ENCODE measurements at places on chromosomes 12 and 14. TPM values are rescaled to one million over a fixed set of nuclear protein-coding genes. Genes with fewer than 3 reads are reported as not detected.
A peak's percentile ranks its signal among the peaks of the same experiment; 100 is the strongest.

KRT8 gene
- 527 TPM for total RNA-seq

RNASE7 gene
- total RNA-seq: 0.23 TPM

BIN2 gene
- 1.7 TPM for total RNA-seq

RAD9B gene
- total RNA-seq: 0.23 TPM

GSG1 gene
- total RNA-seq: 3.4 TPM

GRCh38 chr12:83016218-83016835 is 329.6 kb downstream of the TMTC2 start:
- DNase-seq: peak; percentile 72

GRCh38 chr12:124668602-124669001 is 101.2 kb upstream of the NCOR2 start:
- no peak for DNase-seq

DNA sequence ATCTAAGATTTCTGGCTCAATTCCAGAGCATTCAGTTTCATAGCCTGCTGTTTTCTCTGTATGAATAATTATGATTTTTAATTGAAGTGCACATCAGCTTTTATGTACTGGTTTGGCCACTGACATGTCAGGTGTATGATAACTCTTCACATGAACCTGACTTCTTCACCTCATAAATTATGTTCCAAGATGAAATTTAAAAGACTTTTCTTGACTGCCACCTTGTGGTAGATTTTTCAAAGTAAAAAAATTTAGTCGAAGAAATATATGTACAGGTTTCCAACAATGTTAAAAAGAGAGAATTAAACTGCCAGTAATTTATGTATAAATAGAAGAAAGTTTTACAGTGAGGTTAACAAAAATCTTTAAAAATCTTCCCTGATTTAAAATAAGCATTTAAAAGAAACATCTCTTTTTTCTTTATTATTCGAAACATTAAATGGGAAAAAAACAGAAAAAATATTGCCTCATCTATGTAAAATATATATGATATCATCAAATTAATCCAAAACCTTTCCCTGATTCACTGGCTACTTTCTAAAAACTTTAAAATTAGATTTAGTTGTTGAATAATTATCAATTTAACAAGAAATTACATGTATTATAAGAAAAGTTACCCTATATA is 124.9 kb upstream of the ATXN7L3B start:
- no peak for DNase-seq

- peak; percentile 78 for DNase-seq
Measured at GRCh38 chr12:132711080-132711843, 620 bp downstream of the PGAM5 start.

DNA sequence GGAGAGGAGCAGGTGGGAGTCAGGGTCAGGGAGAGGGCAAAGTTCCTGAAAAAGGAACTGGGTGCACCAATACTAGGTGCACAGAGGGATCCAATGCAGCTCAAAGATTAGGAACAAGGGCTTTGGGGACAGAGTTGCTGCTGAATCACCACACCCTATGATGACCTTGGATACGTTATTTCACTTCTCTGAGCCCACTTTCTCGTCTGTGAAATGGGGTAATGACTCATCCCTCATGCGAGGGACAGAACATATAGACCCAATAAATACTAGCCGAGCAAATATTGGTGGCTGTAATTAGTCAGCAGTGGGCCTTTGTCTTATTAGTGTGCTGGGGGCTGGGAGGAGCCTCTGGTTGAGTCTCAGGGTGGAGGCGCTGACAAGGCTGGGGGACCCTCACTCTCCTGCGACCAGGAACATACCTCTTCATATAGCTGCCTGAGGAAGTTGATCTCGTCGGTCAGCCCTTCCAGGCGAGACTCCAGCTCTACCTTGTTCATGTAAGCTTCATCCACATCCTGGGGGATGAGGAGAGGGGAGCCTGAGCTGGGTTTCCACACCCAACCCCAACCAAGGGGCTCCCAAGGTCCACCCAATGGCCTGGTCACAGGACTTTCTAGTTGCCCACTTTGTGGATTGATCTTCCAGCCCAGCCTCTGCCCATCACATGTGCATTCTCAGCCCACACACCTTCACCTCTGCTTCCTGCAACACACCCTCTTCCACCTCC is 4.5 kb downstream of the KRT8 start:
- DNase-seq: no peak

DNA sequence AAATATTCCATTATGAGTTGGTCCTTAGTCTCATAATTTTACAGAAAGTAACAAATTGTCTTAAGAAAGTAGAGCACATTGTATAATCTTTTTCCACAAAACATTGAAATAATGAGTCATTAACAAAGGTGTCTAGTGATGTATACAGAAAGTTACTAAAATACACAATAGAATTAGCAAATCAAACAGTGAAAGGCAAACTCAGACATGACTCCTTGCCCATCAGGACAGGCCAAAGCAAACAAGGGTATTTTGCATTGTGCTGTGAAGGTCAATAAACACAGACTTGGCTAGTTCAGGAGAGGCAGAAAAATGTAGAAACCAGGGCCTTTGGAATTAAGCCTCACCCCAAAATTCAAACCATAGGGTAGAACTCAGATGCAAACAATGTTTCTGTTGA is 37.3 kb downstream of the SIX4 start:
- DNase-seq: no peak

DNA sequence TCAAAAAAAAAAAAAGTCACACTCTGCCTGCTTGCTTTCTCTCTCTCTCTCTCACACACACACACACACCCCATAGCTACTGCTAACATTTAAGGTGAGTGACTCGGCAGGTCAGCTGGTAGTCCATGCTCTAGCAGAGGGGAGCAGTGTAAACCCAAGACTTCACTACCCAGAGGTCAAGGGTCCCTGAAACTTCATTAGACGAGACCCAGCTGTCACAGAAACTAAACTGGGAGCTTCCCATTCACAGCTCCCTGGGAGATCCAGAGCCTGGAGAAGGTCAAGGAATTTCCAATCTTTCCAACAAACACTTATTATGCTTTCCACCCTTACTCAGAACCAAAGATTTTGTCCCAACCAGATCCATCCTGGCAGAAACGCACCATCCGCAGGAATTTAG is 33.2 kb downstream of the CKAP4 start:
- no peak for DNase-seq

DNA sequence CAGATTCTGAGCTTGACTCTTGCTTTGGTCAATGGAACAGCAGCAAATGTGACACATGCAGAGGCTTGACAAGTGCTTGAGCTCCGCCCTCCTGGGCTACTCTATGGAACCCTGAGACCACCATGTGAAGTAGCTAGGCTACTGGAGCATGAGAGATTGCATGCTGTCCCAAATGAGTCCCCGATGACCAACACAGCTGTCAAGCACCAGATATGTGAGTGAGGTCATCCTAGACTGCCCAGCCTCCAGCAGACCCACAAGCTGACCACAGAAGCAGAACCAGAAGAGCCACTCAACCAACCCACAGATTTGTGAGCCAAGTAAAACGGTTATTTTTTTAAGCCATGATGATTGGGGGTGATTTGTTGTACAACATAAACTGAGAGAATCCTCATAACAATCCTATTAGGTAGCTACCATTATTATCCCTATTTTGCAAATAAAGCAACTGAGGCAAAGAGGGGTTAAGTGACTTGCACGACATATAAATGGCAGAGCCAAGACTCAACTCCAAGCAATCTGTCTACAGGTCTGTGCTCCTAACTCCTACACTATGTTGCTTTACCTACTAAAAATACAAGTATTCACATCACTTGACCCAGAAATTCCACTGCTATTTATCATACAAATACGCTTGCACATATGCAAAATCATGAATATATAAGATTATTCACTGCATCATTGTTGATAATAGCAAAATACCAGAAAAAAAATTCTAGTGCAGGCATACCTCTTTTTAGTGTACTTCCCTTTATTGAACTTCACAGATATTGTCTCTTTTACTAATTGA is 136.2 kb downstream of the NDUFA12 start:
- no peak for DNase-seq

- no peak for DNase-seq
Measured at GRCh38 chr12:31588976-31589375, 2.0 kb downstream of the DENND5B start.

GRCh38 chr12:46647034-46647433 is 178.8 kb downstream of the SLC38A4 start:
- DNase-seq: no peak

GRCh38 chr14:68099495-68100045 is 280.0 kb downstream of the RAD51B start:
- DNase-seq: no peak

- no peak for DNase-seq
Measured at GRCh38 chr12:122094735-122095631, 16.4 kb downstream of the MLXIP start.

DNA sequence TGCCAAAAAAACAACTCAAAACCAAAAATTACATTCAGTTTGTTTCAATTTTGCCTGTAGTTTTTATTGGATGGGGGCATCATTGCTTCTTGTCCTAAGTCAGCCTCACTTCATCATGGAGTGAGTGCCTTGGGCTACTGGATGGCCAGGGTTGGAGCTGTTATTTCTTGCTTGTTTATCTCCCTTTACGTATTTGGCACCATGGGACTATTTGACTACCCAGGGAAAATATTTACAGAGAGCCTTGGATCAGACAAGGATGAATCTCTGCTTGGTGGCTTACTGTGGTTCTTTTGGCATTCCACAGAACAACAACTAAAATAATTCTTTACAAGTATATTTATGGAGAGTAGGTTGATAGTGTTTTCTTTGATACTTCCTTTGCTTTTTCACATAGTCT is 160.8 kb upstream of the SEL1L start:
- DNase-seq: no peak

DNA sequence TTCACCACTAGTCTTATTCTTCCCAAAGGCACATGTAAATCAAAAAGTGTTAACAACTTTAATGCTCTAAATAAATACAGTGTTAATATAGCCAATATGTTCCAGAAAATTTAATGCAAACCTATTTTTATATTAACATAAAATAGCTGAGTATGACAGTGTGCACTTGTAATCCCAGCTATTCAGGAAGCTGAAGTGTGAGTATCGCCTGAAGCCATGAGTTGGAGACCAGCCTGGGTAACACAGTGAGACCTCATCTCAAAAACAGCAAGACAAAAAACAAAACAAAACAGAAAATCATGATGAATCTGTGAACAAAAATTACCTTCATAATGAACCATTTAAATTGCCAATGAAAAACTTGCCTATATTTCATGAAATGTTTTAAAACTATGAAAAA is 798.9 kb downstream of the SLC6A15 start:
- no peak for DNase-seq

DNA sequence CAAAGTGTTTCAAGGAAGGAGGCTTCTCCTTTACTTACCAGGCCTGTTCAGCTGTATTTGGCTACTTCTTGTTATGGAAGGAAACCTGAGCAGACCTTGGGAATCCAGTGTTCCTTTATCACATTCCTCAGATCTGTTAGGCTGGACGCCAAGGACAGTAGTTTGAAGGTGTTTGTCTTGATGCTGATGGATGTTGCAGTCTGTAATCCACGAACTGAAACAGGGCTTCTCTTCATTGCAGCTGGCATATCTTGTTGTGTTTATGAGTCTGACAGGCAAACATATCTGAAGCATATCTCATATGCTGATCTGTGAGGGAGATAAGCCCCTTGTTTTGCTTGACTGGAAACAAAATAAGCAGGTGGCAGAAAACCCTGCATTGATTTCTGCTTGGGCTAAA is 904.3 kb downstream of the NRXN3 start:
- DNase-seq: no peak

DNA sequence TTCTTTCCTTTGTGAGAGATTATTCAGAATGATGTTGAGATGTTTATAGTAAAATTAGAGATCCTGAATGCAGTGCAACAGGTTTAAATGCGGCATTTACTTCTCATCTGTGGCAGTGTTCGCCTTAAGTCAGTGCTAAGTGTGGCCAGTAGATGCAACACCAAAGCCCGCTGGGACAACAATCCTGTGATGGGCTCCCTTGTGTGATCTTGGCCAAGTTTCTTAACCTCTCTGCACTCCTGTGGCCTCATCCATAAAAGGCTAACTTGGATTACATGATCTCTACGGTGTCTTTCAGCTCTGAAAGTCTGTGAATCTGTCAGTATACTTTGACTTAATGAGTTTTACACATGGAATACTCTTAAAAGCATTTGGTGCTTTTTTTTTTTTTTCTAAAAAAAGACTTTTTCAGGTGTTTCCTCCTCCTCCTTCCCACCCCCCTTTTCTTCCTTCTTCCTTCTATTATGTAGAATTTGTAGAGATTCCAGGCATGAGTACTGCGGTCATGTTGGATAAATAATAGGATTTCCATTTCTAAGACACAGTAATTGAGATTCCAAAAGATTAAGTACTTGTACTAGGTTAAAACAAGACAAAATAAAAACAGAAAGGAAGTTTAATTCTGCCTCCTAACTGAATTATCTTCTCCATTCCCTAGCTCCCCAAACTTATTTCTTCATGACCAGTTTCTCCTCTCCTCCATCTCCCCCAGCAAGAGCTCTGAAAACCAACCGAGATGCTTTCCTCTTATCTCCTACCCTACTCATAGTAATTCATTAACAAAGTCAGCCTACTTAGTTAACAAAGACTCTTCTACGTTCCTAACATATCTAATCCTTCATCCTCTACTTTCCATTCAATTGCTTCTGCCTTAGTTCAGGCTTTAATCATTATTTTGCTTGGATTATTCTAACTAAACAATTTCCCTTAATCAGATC is 42.2 kb upstream of the NAV3 start:
- DNase-seq: no peak

DNA sequence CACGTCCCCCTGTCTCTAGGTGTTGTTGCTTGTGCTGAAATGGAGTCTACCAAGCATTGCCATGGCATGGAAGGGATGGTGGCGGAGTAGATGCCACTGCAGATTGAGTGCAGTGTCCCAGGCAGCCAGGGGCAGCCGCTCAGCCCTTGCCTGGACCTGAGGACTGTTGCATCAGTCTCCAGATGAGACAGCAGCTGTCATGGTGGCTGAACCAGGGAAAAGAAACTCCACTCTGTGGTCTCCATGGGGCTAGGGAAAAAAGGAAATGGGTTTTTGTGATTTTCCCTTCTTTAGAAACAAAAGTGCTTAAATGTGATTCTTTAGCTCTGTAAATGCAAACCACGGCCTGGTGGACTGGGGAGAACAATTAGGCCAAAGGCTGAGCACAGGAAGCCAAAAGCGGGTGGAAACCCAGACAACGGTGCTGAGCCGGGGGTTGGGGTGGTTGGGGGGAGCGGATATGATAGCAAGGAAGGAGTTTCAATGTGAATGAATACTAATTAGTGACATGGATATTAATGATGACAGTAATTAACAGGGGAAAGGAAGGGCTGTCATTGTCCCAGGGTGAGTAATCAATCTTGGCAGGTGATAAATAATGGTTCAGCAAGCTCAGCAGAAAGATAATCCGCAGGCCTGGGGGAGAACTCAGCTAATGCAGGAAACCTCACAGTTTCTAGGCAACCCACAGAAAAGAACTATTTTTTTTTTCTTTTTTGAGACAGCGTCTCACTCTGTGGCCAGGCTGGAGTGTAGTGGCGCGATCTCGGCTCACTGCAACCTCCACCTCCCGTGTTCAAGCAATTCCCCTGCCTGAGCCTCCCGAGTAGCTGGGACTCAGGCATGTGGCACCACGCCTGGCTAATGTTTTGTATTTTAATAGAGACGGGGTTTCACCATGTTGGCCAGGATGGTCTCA is 442.6 kb downstream of the DPF3 start:
- DNase-seq: no peak

GRCh38 chr12:123971770-123972456 is 718 bp downstream of the CCDC92 start:
- peak; percentile 46 for DNase-seq

All from pancreas (tissue), 10 donors.